ENCODE measurements at places on chromosomes 5 and 9.

DNA sequence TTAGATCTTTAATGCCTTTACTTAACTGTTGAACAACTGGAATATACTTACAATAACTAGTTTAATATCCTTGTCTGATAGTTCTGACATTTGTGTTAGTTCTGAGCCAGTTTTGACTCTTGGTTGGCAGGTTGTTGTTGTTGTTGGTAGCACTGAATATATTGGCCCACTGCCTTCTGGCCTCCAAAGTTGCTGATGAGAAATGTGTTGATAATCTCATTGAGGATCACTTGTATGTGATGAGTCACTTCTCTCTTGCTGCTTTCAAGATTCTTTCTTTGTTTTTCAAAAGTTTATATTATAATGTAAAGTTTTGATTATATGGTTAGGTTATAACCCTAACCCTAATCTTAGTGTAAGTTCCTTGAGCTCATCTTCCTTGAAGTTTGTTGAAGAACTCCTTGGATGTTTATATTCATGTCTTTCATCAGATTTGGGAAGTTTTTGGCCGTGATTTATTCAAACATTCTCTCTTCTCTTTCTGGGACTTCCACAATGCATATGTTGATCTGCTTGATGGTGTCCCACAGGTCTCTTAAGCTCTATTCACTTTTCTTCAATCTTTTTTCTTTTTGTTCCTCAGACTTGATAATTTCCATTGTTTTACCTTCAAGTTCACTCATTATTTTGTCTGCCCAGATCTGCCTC is 149.7 kb downstream of the FGF18 start:
- DNase-seq = no peak

DNA sequence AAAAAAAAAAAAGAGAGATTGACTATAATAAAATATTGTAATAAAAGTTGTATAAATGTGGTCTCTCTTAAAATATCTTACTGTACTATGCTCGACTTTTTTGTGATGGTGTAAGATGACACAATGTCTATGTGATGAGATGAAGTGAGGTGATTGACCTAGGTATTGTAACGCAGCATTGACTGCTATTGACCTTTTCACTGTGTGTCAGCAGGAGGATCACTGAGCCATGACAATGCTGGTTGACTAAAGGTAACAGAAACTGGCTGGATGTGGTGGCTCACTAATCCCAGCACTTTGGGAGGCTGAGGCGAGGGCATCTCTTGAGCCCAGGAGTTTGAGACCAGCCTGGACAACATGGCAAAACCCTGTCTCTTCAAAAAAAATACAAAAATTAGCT is 78.6 kb upstream of the MYO10 start:
- no peak for DNase-seq

GRCh38 chr5:176513788-176514187 is 23.4 kb downstream of the RNF44 start:
- DNase-seq = no peak

- DNase-seq = no peak
Measured at GRCh38 chr9:2876726-2877125, 32.8 kb upstream of the PUM3 start.

DNA sequence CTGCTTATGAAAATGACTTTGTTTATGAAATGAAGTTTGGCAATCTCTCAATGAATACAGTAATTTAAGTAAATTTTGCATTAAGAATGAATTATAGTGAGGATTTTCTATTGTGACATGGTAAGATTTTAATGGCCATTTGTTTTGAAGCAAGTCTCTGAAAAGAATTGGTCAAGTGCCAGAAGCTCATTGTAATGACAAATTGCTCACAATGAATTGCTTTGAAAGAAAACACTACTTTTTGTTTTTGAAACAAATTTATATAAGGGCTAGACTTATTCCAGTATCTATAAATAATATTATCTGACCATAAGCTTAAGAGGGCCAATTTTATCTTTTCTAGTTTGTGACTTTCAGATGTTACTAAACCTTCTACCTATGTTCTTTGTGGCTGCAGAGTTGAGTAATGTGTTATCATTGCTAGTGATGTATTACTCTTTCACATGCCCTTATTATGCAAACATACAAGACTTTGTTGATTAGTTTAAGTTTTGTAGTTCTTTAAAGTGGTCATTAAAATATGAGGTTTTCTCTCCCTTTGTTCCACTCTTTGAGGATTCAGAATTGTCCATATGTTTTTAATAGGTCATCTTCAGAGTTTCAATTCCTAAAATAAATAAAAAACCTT is 93.0 kb upstream of the ZNF608 start:
- no peak for DNase-seq

GRCh38 chr5:31639481-31640411 is 815 bp downstream of the PDZD2 start:
- DNase-seq = peak; percentile 67

DNA sequence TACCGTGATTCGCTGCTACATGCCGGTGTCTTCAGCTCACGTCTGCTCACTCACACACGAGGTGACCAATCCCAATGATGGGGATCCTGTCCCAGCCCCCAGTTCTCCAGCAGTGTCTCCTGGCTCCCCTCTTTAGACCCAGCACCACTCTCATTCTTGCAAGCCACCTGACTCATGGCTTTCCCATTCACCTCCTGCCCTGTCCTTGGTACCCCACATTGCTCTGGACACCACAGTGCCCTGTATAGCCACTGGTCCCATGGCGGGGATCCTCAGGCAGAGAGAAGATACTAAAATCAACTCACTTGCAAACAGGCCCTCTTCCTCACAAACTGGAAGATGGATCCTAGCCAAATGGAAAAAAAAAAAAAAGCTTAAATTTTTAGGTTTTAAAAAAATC is 81.0 kb downstream of the SLIT3 start:
- DNase-seq = no peak

DNA sequence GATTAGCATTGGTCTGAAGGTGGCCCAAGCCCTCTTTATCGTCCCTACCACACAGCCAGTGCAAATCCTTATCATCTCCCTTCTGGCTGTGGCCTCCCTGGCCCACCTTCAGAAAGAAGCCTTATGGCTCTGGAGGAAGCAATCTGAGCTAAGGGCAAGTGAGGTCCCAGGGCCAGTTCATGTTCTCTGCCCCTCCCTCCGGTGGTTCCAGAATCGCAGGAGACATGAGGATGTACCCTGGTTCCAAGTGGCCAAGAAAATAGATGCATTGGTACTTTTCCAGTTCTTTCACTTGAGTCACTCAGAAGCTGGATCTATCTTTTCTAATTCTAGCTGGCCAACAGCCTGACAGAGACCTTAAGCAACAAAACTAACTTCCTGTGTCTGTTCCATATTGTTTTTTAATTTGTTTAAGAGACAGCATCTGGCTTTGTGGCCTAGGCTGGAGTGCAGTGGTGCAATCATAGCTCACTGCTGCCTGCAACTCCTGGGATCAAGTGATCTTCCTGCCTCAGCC is 60.7 kb downstream of the LHFPL2 start:
- DNase-seq = peak; percentile 38

DNA sequence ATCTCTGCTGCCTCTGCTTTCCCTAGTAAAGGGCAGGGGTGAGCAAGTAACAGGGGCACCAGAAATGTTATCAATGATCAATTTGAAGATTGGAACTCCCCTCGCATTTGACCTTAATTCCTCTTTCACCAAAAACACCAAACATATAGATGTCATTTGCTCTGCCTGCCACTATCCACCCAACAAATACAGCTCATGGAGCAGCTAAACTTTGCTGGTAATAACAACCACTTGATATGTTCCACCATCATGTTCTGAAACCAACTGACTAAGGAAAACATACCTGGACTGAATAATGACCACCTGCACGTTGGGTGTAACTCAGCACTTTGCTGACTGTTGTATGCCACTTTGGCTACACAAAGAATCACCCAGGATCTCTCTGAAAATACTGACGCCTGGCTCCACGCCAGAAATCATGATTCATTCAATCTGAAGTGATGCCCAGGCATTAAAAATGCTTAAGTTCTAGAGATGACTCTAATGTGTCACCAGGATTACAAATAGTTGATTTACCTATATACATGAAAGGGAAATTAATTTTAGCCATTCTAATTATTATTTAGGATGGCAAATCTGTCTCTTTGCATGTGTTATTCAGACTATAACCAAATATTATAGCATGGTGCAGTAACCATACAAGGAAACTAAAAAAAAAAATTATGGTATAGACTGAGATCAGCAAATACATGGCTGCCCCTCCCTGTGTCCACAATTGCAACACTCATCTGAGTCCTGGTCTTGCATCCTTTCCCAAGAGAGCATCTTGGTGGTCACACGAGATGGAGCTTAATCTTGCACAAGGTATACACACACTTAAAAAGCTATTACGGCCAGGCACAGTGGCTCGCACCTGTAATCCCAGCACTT is 43.1 kb upstream of the TTC39B start:
- no peak for DNase-seq

GRCh38 chr5:100667161-100667630 is 132.0 kb downstream of the FAM174A start:
- DNase-seq = no peak

- no peak for DNase-seq
Measured at GRCh38 chr5:14879937-14880589, 8.5 kb upstream of the ANKH start.

DNA sequence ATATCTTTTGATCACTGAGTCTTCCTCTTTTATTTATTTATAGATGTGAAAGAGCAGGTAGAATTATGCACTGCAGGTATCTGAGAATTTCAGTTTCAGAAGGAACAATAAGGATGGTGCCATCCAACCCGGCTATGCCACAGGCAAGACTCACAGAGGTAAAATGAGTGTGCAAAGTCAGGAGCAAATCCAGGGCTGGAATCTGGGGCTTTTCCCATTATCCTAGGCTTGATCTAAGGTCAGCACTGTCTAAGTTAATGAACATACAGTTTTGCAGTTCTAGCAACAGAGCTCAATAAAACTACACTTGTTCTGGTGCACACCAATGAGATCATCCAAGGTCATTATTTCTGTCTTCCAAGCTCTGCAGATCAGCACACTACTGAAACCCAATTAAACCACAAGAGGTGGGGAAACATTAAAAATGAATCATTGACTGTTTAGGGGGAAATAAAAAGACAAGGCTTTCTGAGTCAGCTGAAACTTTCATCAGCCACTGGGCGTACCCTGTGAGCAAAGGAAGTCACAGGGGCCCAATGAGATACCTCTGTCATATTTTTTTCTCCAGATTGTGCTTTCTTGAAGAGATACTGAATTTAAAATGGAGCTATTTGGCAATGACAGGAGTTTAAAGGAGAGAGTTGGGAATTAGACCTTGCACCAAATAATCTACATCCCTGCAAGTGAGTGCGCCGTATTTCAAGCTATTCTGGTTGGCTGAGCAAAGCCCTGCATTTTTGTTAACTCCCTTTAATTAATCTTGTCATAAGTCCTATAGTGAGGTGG is 662.2 kb upstream of the ZNF608 start:
- no peak for DNase-seq

GRCh38 chr5:91797576-91797975 is 414.5 kb upstream of the ARRDC3 start:
- no peak for DNase-seq

DNA sequence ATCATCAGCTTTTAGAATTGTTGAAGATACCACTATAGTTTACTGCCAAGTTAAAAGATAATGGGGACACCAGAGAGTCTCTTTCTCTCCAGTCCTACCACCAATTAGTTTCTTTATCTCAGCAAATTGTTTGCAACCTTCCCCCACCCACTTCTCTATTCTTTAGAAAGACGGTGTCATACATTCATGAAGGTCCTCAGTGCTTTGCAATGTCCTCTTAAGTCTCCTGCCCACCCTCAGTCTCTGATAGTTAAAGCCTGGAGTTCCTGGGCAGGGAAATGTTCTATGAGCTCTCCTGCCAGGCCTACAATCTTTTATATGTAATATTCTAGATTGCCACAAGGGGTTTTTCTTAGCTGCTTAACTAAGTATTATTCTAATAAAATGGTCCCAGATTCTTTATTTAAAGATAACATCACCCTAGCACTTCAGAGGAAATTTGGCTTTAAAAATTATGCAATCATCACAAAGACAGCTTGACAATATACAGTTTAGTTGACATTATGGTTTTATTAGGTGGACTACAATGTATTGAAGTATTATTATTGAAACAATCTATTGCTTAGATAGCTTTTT is 509.2 kb downstream of the CSNK1G3 start:
- DNase-seq = no peak

- no peak for DNase-seq
Measured at GRCh38 chr5:74199436-74200210, 440.9 kb downstream of the ENC1 start.

GRCh38 chr5:64229163-64229774 is 63.6 kb downstream of the RNF180 start:
- DNase-seq = no peak

GRCh38 chr5:11992518-11992917 is 88.3 kb upstream of the CTNND2 start:
- DNase-seq = no peak

DNA sequence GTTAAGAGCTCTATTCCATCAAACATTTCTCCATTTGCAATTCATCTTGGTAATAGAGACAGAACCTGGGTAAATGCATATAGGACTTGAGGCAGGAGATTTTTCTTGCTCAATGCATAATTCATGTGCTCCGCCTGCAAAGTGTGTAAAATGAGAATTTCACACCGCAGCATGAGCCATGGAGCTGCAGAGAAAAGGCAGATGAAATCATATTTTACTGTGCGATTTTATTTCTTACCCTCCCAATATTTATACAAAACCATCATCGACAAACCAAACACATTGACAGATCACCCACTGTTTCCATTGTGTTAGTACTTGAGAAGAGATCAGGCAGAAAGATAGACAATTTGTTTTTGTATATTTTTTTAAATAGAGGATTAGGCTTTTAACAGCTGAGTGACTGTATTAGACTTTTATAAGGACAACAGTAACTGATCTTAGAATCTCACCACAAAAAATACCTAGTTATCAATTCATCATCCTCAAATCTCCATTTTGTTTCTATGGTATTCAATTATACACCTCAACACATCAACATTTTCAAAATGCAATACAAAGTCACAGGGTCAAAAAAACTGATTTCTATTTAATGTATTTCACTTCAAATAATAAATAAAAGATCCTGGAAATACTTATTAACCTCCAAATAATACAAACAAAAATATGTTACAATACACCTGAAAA is 191.1 kb downstream of the AP3B1 start:
- DNase-seq = no peak

GRCh38 chr5:135149956-135150723 is 116.1 kb upstream of the PITX1 start:
- no peak for DNase-seq

DNA sequence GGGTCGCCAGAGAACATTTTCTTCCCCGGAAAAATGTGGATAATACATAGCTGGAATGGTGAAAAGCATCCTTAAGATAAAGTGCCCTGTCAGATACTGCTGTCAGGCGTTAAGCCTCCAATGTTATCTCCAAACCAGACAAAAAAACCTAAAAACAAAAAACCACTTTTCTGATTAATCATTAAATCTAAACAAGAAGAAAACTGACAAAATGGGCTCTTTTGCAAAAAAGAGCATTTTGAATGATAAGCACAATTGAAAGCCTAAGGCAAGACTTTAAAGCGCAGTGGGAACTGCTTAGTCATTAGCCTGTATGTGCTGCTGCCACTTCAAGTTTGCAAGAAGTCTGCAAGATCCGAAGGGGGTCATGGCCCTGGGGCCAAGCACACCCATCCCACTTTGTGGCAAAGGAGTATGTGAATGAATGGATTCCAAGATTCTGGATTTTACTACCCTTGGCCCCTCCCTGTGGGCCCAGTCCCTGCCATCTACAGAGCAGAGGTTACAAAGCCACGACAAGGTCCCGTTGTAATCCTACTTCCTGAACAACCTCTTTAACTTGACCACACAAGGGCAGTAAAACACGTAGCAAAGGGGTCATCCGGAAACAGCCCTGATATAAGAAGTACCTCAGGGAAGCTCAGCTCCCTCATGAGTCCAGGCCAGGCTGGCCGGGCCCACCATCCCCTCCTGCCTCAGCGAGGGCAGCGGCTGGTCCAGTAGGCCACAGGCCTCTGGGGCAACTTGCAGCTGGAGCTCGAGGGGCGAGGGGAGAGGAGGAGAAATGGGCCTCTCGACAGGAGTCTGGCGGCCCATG is 29.7 kb downstream of the SHB start:
- DNase-seq = no peak
